ENCODE measurements at places on chromosomes 11 and 22. TPM values are rescaled to one million over a fixed set of nuclear protein-coding genes. Genes with fewer than 3 reads are reported as not detected.

The CD3D gene
- total RNA-seq, result 0.51 TPM

The APOL5 gene
- 0.69 TPM for total RNA-seq

The ARHGAP8 gene
- 4.6 TPM for total RNA-seq

The MIOX gene
- not detected for total RNA-seq

The SDHAF2 gene
- 46.7 TPM for total RNA-seq

The P2RY6 gene
- not detected for total RNA-seq

The OR52E8 gene
- not detected for total RNA-seq

The TYR gene
- total RNA-seq, result not detected

The CDHR5 gene
- not detected for total RNA-seq

The MLC1 gene
- total RNA-seq, result not detected

The YAP1 gene
- total RNA-seq, result 35.5 TPM

The P4HA3 gene
- total RNA-seq, result 2.5 TPM

The MMP7 gene
- total RNA-seq, result 5.9 TPM

The TCN1 gene
- not detected for total RNA-seq

The ENTHD1 gene
- not detected for total RNA-seq

The PRAME gene
- total RNA-seq, result 41.9 TPM

The SCGB1C1 gene
- total RNA-seq, result not detected

The CDCA5 gene
- 77.1 TPM for total RNA-seq

The ANGPTL5 gene
- not detected for total RNA-seq

The FAM227A gene
- total RNA-seq, result 0.80 TPM

The SLC22A25 gene
- not detected for total RNA-seq

The FOLR3 gene
- total RNA-seq, result not detected

The RTN4RL2 gene
- total RNA-seq, result not detected

The HOATZ gene
- not detected for total RNA-seq

The ARHGEF17 gene
- 6.0 TPM for total RNA-seq

The CD151 gene
- 253 TPM for total RNA-seq

The ARHGAP42 gene
- total RNA-seq, result 6.9 TPM

The FADS2 gene
- 21.3 TPM for total RNA-seq

The NTM gene
- total RNA-seq, result 15.8 TPM
